ENCODE measurements at places on chromosomes 1 and 21.

- peak; percentile 61 for DNase-seq
Observed at GRCh38 chr1:221766210-221766609, 24.3 kb upstream of the DUSP10 start.

GRCh38 chr21:42406201-42406621 is 2.5 kb downstream of the UBASH3A start:
- no peak for DNase-seq

DNA sequence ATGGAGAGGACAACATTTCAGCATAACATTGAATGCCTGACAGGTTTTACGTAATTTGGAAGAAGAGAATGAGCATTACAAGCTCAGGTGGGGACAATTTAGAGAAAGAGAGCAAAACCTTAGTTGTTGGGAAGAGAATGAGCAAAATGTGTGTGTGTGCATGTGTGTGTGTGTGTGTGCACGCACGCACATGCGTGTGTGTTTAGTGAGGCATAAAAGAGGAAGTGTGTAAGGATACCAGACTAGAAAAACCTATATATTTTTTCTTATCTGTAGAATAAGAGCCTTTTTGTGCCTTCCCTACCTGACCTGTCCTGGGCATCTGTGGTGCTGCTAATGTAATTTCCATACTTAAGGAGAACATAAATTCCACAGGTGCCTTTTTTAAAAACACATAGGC is 99.0 kb upstream of the PLXNA2 start:
- DNase-seq: no peak

DNA sequence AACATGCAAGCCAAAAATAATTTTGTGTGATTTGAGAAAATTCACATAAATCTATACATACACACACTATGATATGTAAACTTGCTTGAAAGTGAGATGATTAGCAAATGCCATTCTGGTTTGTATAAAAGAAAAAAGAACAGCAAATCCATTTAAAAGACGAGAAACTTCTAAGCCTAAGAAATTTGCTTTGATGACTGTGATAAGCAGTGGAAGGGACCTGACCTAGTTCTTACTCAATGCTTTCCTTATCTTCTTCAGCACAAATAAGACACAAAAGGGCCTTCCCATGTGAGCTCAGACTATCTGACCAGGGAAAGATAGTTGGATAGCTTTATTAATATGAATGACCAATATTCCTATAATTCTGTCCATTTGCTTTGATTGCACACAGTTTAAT is 25.3 kb upstream of the NMNAT2 start:
- DNase-seq: no peak
